Fibroblast of the conjunctiva (primary cell): ENCODE measurements at places on chromosomes 7 and 10.

DNA sequence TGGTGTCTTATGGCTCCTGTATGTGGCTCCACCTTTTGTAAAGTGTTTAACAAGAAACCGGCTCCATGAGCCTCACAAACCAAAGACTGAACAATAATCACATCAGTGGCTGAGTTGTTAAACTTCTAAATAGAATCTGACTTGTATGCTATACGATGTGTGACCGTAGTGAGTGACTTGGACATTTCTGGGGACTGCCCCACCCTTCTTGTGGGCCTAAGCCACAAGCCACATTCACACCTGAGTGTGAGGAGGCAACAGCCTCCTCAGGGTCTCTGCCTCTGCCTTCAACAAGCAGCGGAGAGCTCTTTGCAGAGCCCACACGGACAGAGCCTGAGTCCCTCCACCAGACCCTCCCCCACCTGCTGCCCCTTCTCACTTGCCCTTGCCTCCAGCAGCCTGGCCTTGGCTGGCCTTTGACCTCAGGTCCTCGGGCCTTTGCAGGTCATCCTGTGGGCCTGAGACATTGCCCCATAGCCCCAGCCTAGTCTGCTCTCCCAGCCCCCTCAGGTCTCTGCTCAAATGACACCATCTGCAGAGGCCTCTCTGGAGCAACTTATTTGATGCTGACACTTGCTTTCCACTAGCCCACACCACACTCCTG is 156.8 kb upstream of the TNS3 start:
- no peak for DNase-seq

GRCh38 chr7:33578166-33578565 is 327.2 kb upstream of the BMPER start:
- no peak for DNase-seq

DNA sequence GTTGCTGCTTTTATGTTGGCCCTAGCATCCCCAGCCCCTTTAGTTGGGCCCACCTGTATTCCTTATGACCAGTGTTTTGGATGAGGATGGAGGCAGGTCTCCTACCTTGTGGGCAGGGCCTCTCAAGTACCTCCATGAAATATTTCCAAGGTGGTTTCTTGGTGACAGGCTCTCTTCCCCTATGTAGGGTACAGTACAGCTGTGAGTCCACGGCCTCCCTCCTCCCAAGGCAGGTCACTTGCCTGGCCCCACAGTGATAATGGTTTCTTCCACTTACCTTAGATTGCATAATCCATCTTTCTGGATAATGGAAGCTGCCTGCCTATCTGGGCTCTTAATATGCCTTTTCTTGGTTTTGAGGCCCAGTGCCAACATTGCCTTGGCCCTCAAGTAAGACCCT is 110.4 kb downstream of the NT5C2 start:
- DNase-seq: no peak

DNA sequence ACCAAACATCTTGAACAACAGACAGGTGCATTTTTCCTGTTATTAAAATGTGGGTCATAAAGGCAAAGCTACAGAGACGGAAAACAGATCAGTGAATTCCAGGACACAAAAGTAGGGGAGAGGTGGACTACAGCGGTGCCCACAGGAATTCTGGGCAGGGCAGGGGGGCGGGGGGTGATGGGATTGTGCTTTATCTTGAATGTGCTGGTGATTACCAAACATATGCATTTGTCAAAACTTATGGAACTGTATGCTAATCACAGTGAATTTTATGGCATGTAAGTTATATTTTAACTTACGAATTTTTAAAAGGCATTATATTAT is 519.4 kb downstream of the CNTNAP2 start:
- DNase-seq: no peak

DNA sequence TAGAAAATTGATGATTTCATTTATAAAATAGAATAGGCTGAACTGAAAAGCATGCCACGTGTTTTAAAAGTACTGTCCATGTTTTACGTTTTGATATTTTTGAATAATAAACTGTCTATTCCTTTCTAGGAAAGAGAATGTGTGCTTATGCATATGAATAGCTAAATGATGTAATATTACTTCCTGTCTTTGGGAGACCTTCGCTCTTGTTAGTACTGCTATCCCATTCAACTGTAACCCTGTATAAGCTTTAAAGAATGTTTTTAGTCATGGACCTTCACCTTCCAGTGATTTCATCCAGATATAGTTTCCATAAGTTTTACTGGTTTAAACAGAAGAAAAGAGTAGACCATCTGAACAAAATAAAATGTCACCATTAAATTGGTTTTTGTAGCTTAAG is 274.4 kb upstream of the SEMA3A start:
- no peak for DNase-seq

GRCh38 chr10:5391790-5392189 is 12.8 kb downstream of the TUBAL3 start:
- DNase-seq: no peak

GRCh38 chr10:80188713-80189112 is 16.6 kb downstream of the ANXA11 start:
- no peak for DNase-seq

GRCh38 chr7:92634924-92635519 is 44.8 kb upstream of the FAM133B start:
- peak; percentile 64 for DNase-seq

GRCh38 chr10:25768167-25768566 is 165.9 kb upstream of the MYO3A start:
- no peak for DNase-seq

DNA sequence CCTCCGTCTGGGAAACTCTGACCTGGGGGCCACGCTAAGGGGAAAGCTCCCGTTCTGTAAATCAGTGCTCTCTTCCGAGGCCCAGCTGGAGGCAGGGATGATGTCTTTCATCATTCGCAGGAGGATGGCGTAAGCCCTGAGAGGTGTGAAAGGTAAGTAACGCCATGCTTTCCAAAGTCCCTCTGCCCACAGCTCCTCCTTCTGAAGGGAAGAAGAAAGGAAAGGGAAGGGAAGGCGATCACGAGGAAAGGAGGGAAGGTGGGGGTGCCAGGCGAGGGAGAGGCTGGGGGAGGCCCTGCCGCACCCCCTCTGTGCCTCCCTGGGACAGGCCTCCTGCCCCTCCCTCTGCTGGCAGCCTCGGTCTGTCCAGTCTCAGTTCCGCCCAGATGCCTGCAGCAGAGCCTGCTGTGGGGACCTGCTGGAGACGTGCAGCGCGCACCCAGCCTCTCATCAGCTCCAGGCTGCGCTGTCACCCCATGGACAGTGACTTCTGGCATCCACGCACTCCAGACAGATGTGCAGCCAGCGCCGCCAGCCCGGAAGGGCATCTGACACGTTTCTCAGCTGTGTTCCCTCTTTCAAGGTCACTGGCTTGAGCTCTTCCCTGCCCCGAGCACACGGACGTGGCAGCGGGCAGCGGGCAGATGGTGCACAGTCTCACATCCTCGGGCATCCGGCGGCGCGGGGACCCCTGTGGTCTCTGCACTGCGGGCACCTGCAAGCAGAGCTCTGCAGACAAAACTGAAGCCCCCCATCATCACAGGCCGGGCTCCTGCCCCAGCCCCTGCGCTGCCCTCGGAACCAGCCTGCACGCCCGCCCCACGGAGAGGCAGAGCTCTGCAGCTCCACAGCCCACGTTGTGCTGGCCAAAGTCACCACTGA is 60.6 kb downstream of the INSIG1 start:
- no peak for DNase-seq

GRCh38 chr7:85567983-85568382 is 381.1 kb upstream of the SEMA3D start:
- DNase-seq: no peak
